Right cardiac atrium (tissue), 5 donors: ENCODE measurements at places on chromosomes 1 and 21. TPM values are rescaled to one million over a fixed set of nuclear protein-coding genes. Genes with fewer than 3 reads are reported as not detected.

TDRD5 gene
- total RNA-seq, result not detected

MRPS15 gene
- total RNA-seq, result 91.7 TPM

GREM2 gene
- total RNA-seq, result 0.09 TPM

ZFP69 gene
- 2.8 TPM for total RNA-seq

PIGR gene
- not detected for total RNA-seq

MFSD2A gene
- 1.1 TPM for total RNA-seq

CAMK2N1 gene
- total RNA-seq, result 15.6 TPM

KRTAP15-1 gene
- total RNA-seq, result not detected

LRRC40 gene
- total RNA-seq, result 10.4 TPM

NOS1AP gene
- 4.4 TPM for total RNA-seq

ARTN gene
- 0.54 TPM for total RNA-seq

NBPF20 gene
- total RNA-seq, result 1.6 TPM

RNU1-1 gene
- total RNA-seq, result 7,768 TPM

TSSK3 gene
- 2.7 TPM for total RNA-seq

CNR2 gene
- not detected for total RNA-seq

PRKAA2 gene
- 91.7 TPM for total RNA-seq
